ENCODE measurements at places on chromosomes 4 and X.

DNA sequence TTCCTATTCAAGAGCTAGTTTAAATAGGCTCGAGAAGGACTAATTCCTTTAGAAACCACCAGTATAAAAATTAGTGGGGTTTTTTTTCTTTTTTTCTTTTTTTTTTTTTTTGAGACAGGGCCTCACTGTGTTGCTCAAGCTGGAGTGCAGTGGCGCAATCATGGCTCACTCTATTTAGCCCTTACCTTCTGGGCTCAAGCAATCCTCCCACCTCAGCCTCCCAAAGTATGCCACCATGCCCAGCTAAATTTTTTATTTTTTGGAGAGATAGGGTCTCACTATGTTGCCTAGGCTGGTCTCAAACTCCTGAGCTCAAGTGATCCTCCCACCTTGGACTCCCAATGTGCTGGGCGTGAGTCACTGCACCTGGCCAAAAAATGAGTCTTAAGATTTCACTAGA lies 52.8 kb downstream of the APOO start:
- no peak for DNase-seq

- no peak for DNase-seq
These were observed 1.8 kb upstream of the ARHGEF38 start for GRCh38 chr4:105550641-105551040.

GRCh38 chr4:62835631-62836030 lies 1573.6 kb downstream of the TECRL start:
- no peak for DNase-seq

- no peak for DNase-seq
These were observed 2.2 kb upstream of the ACSL4 start for GRCh38 chrX:109735202-109735744.

- no peak for DNase-seq
These were observed 87.3 kb downstream of the UGT2B4 start for GRCh38 chr4:69408451-69408850.

GRCh38 chrX:8684201-8684965 lies 47.6 kb downstream of the ANOS1 start:
- no peak for DNase-seq

GRCh38 chrX:63784902-63785707 lies at the start of gene ARHGEF9:
Gene ARHGEF9, minus strand, starts transcription at chrX:63785214. Its CDS starts 69 bp downstream, at chrX:63785145.
- peak; percentile 15 for DNase-seq

- DNase-seq: no peak
These were observed 16.0 kb downstream of the GSPT2 start for GRCh38 chrX:51759055-51759839.

DNA sequence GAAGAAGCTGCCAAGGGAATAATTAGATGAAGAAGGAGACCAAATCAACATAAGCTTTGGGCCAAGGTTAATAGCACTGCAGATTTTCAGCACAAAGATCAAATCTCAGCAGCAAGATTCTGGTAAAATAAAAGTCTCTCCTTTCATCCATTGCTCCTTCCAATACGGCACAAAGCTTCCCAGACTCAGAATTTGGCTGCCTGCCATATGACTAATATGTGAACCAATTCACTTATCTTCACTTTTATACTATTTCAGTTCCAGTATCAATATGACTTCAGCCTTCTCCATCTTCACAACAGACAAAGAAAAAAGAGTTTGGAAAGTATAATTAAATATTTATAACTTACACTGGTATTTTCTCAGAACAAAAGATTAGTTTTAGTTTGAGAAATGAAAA lies 978.3 kb upstream of the GRID2 start:
- DNase-seq: no peak

DNA sequence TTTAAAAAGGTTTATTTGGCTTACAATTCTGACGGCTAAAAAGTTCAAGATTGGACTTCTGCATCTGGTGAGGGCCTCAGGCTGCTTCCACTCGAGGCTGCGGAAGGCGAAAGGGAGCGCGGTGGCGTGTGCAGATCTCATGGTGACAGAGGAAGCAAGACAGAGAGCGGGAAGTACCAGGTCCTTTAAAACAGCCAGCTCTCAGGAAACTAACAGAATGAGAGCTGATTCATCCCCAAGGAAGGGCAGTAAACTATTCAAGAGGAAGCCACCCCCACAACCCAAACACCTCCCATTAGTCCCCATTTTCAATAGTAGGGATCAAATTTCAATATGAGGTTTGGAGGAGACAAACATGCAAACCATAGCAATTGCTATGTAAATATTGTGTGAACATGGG lies 2144.2 kb upstream of the AGA start:
- DNase-seq: no peak

DNA sequence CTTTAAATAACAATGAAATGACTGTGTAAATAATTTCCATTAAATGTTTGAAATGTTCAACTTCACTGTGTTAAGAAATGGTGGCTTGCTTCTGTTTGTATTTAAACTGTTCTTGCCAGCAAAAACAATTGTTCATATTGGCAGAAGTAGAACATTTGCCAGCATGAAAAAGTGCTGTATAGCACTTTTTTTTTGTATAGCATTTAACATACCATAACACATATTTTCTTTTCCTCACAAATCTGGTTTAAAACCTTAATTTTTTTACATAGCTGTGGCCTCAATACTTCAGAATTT lies 94.1 kb downstream of the COX18 start:
- no peak for DNase-seq

DNA sequence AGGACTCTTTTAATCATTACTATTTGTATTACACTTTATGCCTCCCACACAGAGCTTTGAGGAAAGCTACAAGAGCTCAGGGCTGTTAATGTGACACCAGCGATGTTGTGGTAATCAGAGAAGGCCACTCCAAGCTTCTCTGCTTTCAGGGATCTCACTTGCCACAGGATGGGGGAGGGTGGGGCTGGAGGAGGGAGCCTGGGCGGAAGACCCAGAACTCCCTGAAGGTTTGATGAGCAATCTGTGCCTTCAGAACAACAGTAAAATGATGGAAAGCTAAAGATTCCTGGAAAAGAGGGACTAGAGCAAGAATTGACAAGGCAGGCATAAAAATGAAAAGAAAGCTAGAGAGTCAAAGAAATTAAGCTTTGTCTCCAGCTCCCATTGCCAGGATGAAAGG lies 75.6 kb downstream of the MAML3 start:
- DNase-seq: peak; percentile 41

DNA sequence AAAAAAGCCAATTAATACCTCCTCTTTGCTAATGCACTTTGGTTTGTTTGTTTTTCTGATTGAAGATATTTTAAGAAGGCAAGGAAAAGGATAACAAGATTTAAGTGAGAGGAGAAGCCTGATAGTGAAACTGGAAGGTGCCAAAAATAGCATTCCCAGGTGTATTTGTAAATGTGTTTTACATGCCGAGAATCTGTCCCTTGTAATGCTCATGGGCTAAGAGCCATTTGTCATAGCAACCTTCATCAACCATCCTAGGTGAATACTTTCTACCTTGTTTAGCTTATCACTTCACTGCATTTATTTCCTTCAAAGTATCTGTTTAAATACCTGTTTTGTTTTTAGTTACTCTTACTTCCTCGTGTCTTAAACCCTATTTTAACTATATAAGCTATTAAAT lies 127.8 kb downstream of the KCTD8 start:
- DNase-seq: no peak

GRCh38 chr4:112214390-112215264 lies 17.0 kb upstream of the AP1AR start:
- no peak for DNase-seq

- DNase-seq: no peak
These were observed 283.9 kb downstream of the NKX6-1 start for GRCh38 chr4:84215217-84215616.

Measured in uterus (tissue), 4 donors.